ENCODE measurements at places on chromosomes 11 and 22. TPM values are rescaled to one million over a fixed set of nuclear protein-coding genes. Genes with fewer than 3 reads are reported as not detected.

GRCh38 chr11:1519028-1520010 lies 32.7 kb upstream of the MOB2 start:
- H3K4me3 ChIP-seq = no peak overlapping the region
- no peaks in the 10 kb centered on the region for H3K27me3 ChIP-seq
- H3K27ac ChIP-seq = no peak overlapping the region
- no peak for DNase-seq

DNA sequence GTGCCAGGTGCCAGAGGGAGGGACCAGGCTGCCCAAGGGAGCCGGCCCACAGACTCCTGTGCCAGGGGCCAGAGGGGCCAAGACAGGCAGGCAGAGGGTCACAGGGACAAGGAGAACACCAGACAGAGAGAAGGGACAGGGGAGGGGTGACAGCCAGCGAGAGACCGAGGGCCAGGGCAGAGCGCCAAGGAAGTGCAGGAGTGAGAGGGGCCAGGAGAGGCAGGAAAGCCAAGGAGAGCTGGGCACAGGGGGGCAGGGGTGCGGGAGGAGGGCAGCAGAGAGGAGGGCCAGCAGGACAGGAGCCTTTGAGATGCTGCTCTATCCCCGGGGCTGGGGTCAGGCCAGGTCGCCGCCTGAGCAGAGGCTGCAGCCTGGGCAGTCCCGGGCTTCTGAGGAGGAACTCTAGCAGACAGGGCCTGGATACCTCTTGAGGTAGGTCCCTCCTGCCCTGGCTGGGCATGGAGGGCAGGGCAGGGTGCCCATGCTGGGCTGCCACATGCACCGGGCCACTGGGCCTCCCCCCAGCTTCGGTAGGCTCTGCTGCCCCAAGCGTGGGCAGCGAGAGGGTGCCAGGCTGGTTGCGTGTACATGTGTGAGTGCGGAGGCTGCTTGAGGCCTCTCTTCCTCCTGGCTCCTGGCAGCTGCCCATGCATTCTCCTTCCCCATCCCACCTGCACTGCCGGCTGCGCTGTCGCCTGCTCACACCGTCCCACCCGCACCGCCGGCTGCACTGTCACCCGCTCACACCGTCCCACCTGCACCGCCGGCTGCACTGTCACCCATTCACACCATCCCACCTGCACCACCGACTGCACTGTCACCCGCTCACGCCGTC lies 12.2 kb downstream of the LSP1 start:
- no peaks in the 10 kb centered on the region for H3K36me3 ChIP-seq
- no peak for DNase-seq
- peaks cover 15% of the 10 kb centered on the region for H3K27me3 ChIP-seq
- no peaks in the 10 kb centered on the region for H3K4me1 ChIP-seq
- no peak overlapping the region for H3K27ac ChIP-seq
- no peak overlapping the region for H3K4me3 ChIP-seq

Gene TMEM80
- 29.4 TPM for total RNA-seq

- H3K27me3 ChIP-seq = peaks cover 6% of the 10 kb centered on the region
- no peak overlapping the region for H3K27ac ChIP-seq
- DNase-seq = no peak
- no peaks in the 10 kb centered on the region for H3K4me1 ChIP-seq
- H3K36me3 ChIP-seq = no peaks in the 10 kb centered on the region
These were observed 45.9 kb downstream of the FDX1 start for GRCh38 chr11:110475671-110476070.

DNA sequence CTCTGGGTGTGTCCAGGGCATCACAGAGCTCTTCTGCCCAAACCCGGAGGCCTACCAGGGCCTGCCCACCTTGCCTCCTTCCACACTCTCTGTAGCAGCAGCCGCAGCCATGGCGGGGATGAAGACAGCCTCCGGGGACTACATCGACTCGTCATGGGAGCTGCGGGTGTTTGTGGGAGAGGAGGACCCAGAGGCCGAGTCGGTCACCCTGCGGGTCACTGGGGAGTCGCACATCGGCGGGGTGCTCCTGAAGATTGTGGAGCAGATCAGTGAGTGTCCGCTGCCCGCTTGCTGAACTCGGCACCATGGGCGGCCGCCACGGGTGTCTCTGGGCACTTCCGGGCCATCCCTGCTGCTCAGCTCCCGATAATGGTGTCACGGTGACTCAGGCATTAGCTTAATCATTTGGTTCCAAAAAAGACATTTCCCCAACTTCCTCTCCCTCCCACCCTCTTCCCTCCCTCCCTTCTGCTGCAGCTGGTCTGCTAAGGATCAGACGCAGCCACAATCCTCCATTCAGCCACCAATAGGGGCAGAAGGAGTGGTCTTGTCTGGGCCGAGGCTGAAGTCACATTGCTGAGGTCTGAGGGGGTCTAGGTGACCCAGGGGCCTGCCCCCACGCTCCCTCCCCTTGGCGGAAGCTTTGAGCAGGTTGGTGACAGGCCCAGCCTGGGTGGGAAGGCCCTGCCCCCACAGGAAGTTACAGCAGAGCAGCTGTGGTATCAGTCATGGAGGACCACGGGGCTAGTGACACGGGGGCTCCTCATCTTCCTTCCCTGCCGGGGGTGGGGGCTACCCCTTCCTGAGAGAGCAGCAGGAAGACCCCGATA lies 950 bp downstream of the FERMT3 start:
- H3K36me3 ChIP-seq = peaks cover 13% of the 10 kb centered on the region
- no peak for DNase-seq
- H3K27me3 ChIP-seq = no peaks in the 10 kb centered on the region
- H3K4me3 ChIP-seq = no peak overlapping the region

Gene TREH
- total RNA-seq = not detected

Gene C11orf16
- not detected for total RNA-seq

DNA sequence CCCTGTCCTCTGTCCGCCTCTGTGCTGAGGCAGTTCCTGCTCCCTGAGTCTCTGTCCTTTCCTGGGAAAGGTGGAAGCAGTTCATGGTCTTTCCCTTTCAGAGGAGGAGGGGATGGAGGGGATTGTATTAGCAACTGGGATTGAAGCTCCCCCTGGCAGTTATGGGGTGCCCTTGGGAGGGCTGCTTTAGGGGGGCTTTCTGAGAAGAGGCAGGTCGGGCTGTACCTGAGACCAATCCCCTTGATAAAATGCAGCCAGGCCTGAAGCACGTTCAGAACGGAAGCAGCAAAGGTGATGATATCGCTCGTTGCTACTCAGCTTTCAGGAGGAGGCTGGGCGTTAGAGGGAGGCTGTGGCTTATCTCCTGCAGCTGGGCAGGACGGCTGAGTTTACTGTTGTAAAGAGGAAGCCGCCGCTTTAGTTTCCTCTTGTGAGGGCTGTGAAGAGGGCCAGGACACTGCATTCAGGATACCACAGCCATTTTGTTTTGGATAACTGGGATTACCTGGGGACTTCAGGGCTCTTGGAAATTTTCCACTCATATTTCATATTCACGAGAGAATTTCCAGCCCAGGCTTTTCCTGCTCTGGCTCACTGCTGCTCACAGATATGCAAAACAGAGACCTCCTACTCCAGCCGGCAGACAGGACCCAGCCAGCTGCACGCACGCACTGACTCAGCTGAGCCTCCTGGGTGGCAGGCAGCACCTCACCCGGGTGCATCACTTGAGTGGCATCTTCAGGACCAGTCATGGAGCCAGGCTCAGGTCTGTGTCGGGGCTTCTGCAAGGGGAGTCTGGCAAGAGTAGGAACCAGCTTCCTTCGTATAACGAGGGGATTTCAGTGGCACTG lies 798 bp downstream of the AMPD3 start:
- no peak for DNase-seq
- no peaks in the 10 kb centered on the region for H3K36me3 ChIP-seq
- peak overlapping the region; percentile 59 for H3K27ac ChIP-seq
- peak overlapping the region; percentile 31 for H3K4me3 ChIP-seq
- peaks cover 6% of the 10 kb centered on the region for H3K27me3 ChIP-seq

GRCh38 chr22:19117111-19117512 lies 5.1 kb downstream of the DGCR2 start:
- peaks cover 29% of the 10 kb centered on the region for H3K4me1 ChIP-seq
- DNase-seq = no peak
- no peaks in the 10 kb centered on the region for H3K27me3 ChIP-seq
- no peak overlapping the region for H3K27ac ChIP-seq
- no peak overlapping the region for H3K4me3 ChIP-seq

GRCh38 chr11:64176751-64177150 lies 9.2 kb upstream of the STIP1 start:
- no peak overlapping the region for H3K27ac ChIP-seq
- peaks cover 3% of the 10 kb centered on the region for H3K36me3 ChIP-seq
- H3K4me1 ChIP-seq = peaks cover 5% of the 10 kb centered on the region
- H3K27me3 ChIP-seq = no peaks in the 10 kb centered on the region

Gene EXPH5
- 35.0 TPM for total RNA-seq

Gene VSIG10L2
- total RNA-seq = not detected

- H3K4me1 ChIP-seq = peaks cover 16% of the 10 kb centered on the region
- no peaks in the 10 kb centered on the region for H3K36me3 ChIP-seq
- H3K27me3 ChIP-seq = no peaks in the 10 kb centered on the region
- H3K27ac ChIP-seq = no peak overlapping the region
- no peak for DNase-seq
These were observed 185.4 kb upstream of the E2F8 start for GRCh38 chr11:19426011-19426755.

DNA sequence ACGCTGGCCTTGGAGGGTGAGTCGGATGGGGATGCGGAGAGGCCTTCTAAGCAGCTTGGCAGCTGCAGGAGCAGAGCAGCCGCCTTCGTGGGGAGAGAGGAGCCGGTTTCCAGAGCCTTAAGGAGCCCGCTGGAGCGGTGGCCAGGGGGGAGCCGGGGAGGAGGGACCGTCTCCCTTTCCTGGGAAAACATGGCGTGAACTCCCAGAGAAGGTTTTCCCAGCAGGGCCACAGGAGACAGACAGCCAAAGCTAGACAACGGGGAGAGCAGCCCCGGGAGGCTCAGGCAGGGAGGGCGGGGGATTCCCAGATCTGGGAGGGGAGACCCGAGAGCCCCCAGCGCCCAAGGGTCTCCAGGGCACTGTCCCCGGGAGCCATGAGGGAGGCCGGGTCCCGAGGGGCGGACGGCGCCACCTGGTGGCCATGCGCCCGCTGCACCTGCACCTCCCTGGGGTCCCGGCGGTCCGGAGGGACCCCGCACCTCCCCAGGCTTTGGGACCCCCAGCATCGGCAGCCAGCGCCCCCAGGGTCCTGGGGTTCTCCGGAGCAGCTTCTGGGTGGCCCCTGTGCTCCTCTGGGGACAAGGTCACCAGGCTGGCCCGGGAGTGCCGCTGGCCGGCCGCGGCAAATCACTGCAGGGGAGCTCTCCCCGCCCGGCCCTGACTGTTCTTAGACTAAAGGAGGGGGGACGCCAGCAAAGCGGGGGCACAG lies 2.4 kb upstream of the SYT8 start:
- H3K36me3 ChIP-seq = no peaks in the 10 kb centered on the region
- peaks cover 4% of the 10 kb centered on the region for H3K27me3 ChIP-seq
- peaks cover 23% of the 10 kb centered on the region for H3K4me1 ChIP-seq
- peak; percentile 80 for DNase-seq

- no peak for DNase-seq
- H3K27me3 ChIP-seq = no peaks in the 10 kb centered on the region
- peaks cover 17% of the 10 kb centered on the region for H3K36me3 ChIP-seq
- no peak overlapping the region for H3K4me3 ChIP-seq
These were observed 4.0 kb downstream of the USP28 start for GRCh38 chr11:113871336-113871735.

DNA sequence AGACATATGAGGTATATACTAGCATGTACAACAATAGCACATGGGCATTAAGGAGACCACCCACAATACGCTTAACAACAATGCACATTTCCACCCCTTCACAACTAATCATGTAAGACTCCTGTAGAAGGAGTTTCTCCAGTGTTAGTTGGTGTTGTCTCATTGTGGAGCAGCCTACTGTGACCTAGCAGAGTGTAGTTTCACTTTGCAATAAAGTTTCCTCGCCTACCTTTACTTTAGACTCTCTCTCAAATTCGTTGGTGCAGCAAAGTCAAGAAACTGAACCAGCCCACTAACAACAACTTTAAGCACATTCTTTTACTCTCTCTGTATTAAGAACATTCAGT lies 863.6 kb downstream of the FAM181B start:
- no peak overlapping the region for H3K27ac ChIP-seq
- no peak for DNase-seq
- peaks cover 1% of the 10 kb centered on the region for H3K4me1 ChIP-seq
- H3K4me3 ChIP-seq = no peak overlapping the region
- no peaks in the 10 kb centered on the region for H3K36me3 ChIP-seq

- no peak overlapping the region for H3K4me3 ChIP-seq
- no peak overlapping the region for H3K27ac ChIP-seq
- no peak for DNase-seq
- no peaks in the 10 kb centered on the region for H3K36me3 ChIP-seq
These were observed 51.9 kb upstream of the ARHGAP42 start for GRCh38 chr11:100635194-100635593.

GRCh38 chr22:37443086-37443485 lies 15.8 kb upstream of the ELFN2 start:
- no peak for DNase-seq
- H3K27ac ChIP-seq = no peak overlapping the region
- peaks cover 27% of the 10 kb centered on the region for H3K27me3 ChIP-seq
- no peak overlapping the region for H3K4me3 ChIP-seq
- peaks cover 1% of the 10 kb centered on the region for H3K36me3 ChIP-seq

Gene XKR3
- not detected for total RNA-seq

DNA sequence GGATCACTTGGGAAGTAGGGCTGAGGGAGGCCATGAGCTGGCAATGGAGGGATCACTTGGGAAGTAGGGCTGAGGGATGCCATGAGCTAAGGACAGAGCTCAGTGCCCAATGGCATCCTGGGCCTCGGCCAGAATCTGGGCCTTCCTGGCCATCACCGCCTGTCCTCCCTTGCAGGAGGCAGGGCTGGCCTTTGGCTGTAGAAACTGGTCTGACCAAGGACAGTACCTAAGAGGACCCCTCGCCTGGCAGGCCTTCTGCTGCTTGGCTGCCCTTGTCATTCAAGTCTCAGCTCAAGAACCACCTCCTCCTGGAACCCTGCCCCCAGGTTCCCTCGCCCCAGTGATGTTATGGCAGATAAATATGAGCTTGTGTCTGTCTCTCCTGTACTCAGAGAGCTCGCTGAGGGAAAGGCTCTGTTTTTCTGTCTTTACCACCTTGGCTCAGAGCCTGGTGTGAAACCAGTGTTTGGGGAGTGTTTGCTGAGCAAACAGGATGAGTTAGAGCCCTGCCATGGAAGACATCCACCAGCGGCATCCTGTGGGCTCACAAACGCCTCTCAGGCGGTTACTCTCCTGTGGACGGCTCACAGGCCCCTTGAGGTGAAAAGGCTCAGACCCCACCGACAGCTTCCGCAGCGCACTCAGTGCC lies 19.3 kb upstream of the RASL10A start:
- no peaks in the 10 kb centered on the region for H3K27me3 ChIP-seq
- H3K36me3 ChIP-seq = peaks cover 24% of the 10 kb centered on the region
- DNase-seq = no peak
- H3K4me1 ChIP-seq = no peaks in the 10 kb centered on the region

GRCh38 chr11:78310500-78310909 lies 107.1 kb downstream of the GAB2 start:
- no peak for DNase-seq
- H3K36me3 ChIP-seq = no peaks in the 10 kb centered on the region
- H3K4me3 ChIP-seq = no peak overlapping the region
- H3K27me3 ChIP-seq = no peaks in the 10 kb centered on the region
- H3K27ac ChIP-seq = no peak overlapping the region

GRCh38 chr11:66368484-66368883 lies 3.1 kb downstream of the SLC29A2 start:
- peak overlapping the region; percentile 68 for H3K27ac ChIP-seq
- no peak overlapping the region for H3K4me3 ChIP-seq
- H3K27me3 ChIP-seq = no peaks in the 10 kb centered on the region
- peaks cover 13% of the 10 kb centered on the region for H3K4me1 ChIP-seq
- DNase-seq = no peak

GRCh38 chr11:17157761-17158160 lies 50.0 kb downstream of the PIK3C2A start:
- no peak for DNase-seq
- peaks cover 10% of the 10 kb centered on the region for H3K36me3 ChIP-seq
- peaks cover 14% of the 10 kb centered on the region for H3K4me1 ChIP-seq
- no peak overlapping the region for H3K4me3 ChIP-seq
- H3K27me3 ChIP-seq = no peaks in the 10 kb centered on the region

GRCh38 chr11:128629516-128630106 lies 42.3 kb upstream of the ETS1 start:
- no peaks in the 10 kb centered on the region for H3K4me1 ChIP-seq
- H3K4me3 ChIP-seq = no peak overlapping the region
- no peak overlapping the region for H3K27ac ChIP-seq
